ENCODE measurements at places on chromosomes 13 and 19. TPM values are rescaled to one million over a fixed set of nuclear protein-coding genes. Genes with fewer than 3 reads are reported as not detected.

GRCh38 chr13:29963089-29963488 lies 112.7 kb upstream of the UBL3 start:
- DNase-seq, result no peak

Gene CATSPERD
- total RNA-seq, result not detected

Gene NALCN
- not detected for total RNA-seq

DNA sequence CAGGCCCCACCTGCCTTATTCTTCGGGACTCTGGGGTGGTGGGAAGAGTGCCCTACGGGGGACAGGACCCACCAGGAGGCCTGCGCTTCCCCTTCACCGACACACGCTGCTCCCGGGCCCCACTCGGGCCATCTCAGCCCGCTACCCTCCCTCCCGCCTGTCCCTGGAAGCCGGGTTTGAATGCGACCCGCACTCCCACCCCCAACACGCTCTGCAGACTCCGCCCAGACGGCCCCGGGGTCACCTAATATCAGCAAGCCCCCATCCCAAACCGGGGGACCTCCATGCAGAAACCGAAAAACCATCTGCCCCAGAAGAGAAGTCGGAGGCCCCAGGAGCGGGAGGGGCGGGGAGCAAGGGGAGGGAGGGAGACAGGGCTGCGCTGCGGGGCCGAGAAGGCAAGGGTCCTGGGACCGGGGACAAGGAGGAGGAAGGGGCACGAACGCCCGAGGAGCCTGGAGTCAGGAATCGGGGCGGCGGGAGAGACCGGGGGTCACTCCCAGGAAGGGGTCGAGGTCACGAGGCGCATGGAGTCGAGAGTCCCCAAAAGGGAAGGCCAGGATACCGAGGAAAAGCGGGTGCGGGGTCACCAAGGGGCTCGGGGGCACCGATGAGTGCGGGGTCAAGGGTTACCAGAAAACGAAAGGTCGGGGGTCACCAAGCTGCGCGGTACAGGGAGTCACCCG lies 766 bp downstream of the SBNO2 start:
- DNase-seq, result no peak

DNA sequence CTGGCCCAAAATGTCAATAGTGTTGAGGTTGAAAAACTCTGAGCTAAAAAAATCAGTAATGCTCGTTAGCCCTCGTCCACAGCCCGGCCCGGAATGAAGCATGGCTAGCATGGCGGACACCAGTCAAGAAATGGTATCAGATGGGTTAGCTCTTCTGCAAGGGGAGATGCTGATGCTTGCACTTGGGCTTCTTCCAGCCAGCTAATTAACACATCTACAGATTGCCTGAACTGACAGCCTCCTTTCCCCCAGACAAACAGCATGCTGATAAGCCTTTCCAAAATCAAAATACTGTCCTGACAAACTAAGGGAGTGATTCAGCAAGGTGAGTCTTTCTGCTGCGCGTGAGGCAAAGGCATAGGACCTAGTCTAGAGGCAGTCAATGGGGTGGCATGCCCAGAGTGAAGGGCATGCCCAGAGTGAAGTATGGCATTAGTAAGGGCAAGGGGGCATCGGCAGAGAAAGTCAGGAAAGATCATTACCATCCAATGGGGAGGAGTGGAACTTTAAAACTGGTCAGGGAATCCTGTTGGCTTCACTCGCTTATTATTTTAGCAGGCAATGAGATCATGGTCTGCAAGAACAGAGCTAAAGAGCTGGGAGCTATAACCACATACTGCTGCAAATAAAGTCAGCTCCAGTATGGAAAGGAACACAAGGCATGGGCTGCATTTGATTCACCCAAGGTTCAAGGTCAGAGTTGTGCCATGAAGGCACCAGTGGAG lies 30.2 kb upstream of the UBE2L5 start:
- no peak for DNase-seq

Gene LGALS4
- total RNA-seq, result 3.1 TPM

- no peak for DNase-seq
Measured at GRCh38 chr13:93625536-93625935, 398.9 kb downstream of the GPC6 start.

Gene TEKTIP1
- total RNA-seq, result 6.0 TPM

- DNase-seq, result no peak
Measured at GRCh38 chr19:1453525-1454364, 3.8 kb downstream of the APC2 start.

Gene NLRP7
- not detected for total RNA-seq

Gene PEAK3
- total RNA-seq, result not detected

Gene SKA3
- total RNA-seq, result 0.30 TPM

- DNase-seq, result no peak
Measured at GRCh38 chr13:70908795-70909194, 800.5 kb upstream of the KLHL1 start.

Gene KLHL26
- total RNA-seq, result 19.0 TPM

Gene VASP
- 55.5 TPM for total RNA-seq

DNA sequence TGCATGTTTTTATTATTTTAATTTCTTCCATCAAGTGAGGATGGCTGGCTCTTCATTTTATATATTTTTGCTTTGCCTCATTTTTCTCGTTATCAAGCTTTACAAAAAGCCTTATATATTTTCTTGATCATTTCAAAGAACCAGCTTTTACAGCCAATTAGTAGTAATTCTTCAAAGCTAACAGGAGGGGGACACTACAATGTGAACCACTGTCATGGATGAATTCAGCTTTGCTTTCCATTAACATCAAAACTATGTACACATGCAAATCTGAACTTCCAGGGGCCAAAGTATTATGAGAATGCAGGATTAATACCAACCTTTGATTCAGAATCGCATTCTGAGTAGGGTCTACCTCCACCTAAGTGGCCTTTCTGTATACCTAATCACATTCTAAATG lies 11.1 kb downstream of the UQCRFS1 start:
- DNase-seq, result no peak

Gene WASF3
- total RNA-seq, result not detected

- no peak for DNase-seq
Measured at GRCh38 chr13:49521224-49521623, 25.5 kb downstream of the PHF11 start.

- DNase-seq, result no peak
Measured at GRCh38 chr13:97058391-97058790, 64.1 kb upstream of the OXGR1 start.

DNA sequence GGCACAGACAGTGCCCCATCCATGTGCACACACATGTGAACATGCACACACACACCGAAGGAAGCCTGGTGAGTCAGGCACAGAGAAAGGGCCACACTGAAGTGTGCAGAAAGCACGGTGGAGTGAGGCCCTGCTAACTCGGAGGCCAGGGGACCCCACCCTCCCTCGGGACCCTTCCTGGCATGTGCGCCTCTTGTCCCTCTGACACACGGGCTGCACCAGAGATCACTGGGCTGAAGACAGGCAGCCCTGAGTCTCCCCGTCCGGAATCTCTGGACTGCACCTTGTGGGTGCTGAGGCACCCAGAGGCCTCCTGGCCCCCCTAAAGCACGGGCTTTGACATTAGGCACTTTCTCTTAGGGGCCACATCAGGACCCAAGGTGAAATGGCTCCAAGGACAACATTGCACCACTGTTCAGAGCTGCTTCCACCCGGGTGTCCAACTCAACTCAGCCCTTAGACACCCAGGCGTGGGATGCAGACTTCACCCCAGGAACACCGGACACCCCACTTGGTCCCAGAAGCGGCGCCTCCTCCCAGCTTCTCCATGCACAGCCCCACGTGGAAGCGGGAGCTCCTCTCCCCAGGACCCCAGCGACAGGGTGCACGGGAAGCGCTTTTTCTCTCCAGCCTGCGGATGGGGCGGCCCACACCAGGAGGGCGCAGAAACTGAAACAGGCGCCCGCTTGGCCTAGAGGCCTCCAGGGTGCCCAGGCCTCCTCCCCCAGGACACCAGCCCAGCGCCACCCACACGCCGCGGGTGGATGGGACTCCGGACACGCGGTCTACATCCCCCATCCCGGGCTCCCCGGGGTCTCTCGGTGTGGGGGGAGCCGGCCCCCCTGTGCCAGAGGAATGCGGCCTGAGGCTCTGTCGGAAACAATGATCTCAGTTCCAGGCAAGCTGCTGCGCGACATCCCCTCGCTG lies 90.2 kb downstream of the SPACA7 start:
- DNase-seq, result no peak

DNA sequence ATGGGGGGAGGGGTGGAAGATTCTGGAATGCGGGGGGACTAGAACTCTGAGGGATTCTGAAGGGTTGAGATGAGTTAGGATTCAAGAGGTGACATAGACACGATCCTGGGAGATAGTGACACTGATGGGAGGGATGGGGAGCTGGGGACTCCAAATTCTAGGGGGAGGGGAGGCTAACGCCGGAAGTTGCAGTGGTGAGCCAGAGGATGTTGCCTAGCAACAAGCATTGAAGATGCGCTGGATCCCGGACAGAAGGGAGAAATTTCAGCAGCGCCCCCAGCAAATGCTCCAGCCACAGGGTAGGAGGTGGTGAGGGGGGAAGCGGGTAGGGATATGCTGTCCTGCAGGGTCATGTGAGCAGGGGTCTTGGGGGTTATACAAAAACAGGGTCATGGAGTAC lies 6.9 kb upstream of the LTBP4 start:
- no peak for DNase-seq

Gene ZNF667
- 4.1 TPM for total RNA-seq
